ENCODE measurements at places on chromosomes 5 and 9. TPM values are rescaled to one million over a fixed set of nuclear protein-coding genes. Genes with fewer than 3 reads are reported as not detected.

- DNase-seq = no peak
- no peak overlapping the region for H3K4me3 ChIP-seq
- no peak overlapping the region for H3K27ac ChIP-seq
- H3K27me3 ChIP-seq = no peaks in the 10 kb centered on the region
- H3K4me1 ChIP-seq = no peaks in the 10 kb centered on the region
- peaks cover 19% of the 10 kb centered on the region for H3K36me3 ChIP-seq
Measured at GRCh38 chr9:136336156-136336870, 9.0 kb downstream of the GPSM1 start.

DNA sequence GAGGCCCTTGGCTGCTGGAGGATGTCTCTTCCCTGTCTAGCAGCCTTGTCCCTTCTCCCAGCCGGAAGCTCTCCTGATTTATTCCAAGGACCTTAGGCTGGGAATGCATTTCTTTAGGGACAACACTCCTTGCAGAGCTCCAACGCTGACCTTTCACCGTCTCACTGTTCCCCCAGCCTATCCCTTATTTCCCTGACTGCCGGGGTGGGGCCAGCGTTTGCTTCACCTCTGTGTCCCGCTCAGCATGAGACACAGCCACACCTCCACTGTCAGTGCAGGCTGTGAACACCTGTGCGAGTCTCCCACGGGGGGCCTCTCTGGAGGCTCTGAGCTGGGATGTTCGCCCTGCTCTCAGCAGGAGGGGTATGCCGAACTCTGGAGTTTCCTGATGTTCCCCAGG lies 106.2 kb upstream of the FCN2 start:
- peaks cover 38% of the 10 kb centered on the region for H3K4me1 ChIP-seq
- no peak overlapping the region for H3K4me3 ChIP-seq
- no peak overlapping the region for H3K27ac ChIP-seq
- H3K36me3 ChIP-seq = peaks cover 34% of the 10 kb centered on the region
- no peak for DNase-seq
- no peaks in the 10 kb centered on the region for H3K27me3 ChIP-seq

- H3K27ac ChIP-seq = no peak overlapping the region
- H3K4me1 ChIP-seq = no peaks in the 10 kb centered on the region
- H3K36me3 ChIP-seq = peaks cover 69% of the 10 kb centered on the region
- no peaks in the 10 kb centered on the region for H3K27me3 ChIP-seq
- no peak overlapping the region for H3K4me3 ChIP-seq
Measured at GRCh38 chr5:88214655-88215054, 54.0 kb downstream of the TMEM161B start.

- no peaks in the 10 kb centered on the region for H3K4me1 ChIP-seq
- no peak for DNase-seq
- no peaks in the 10 kb centered on the region for H3K36me3 ChIP-seq
- no peak overlapping the region for H3K27ac ChIP-seq
Measured at GRCh38 chr9:132154863-132155567, 6.8 kb upstream of the NTNG2 start.

DNA sequence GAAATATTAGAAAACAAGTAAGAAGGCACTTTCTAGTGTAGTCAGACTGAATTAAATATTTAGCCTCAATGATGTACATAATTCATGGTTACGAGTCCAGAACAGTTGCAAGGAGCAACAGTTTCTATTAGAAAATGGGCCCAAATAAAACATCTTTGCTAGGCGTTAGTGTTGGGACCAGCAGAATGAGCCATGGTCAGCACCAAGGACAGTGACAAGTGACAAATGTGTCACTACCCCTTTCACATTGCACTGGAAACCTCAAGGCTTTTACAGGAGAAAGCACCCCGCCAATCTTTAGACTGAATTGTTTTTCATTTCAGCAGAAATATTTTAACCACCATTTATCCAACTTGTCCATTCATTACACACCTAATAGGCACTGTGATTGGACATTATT lies 301.3 kb upstream of the ADCY2 start:
- no peaks in the 10 kb centered on the region for H3K4me1 ChIP-seq
- H3K27me3 ChIP-seq = no peaks in the 10 kb centered on the region
- DNase-seq = no peak
- no peaks in the 10 kb centered on the region for H3K36me3 ChIP-seq
- no peak overlapping the region for H3K4me3 ChIP-seq

GRCh38 chr5:30930736-30931135 lies 262.8 kb upstream of the CDH6 start:
- H3K4me3 ChIP-seq = no peak overlapping the region
- no peaks in the 10 kb centered on the region for H3K27me3 ChIP-seq
- H3K27ac ChIP-seq = no peak overlapping the region
- peaks cover 3% of the 10 kb centered on the region for H3K4me1 ChIP-seq

DNA sequence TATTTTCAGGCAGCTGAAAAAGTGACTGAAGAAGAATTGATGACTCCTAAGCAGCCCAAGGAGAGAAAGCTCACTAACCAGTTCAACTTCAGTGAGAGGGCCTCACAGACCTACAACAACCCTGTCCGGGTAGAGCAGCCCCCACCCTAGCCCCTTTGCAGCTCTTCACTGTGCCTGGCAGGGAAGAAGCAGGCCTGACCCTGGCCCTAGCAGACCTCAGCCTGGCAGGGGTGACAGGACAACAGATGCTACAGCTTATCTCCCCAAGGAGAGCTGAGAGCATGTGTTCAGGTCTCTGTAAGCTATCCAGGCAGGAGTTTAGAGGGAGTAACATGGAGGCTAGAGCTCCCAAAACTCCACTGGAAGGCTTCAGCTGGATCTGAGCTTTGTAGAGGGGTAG lies 31.8 kb downstream of the DNAI1 start:
- H3K27me3 ChIP-seq = no peaks in the 10 kb centered on the region
- no peak overlapping the region for H3K4me3 ChIP-seq
- no peak overlapping the region for H3K27ac ChIP-seq
- no peak for DNase-seq
- no peaks in the 10 kb centered on the region for H3K36me3 ChIP-seq

The SHOC1 gene
- not detected for total RNA-seq

The FOXD4L6 gene
- total RNA-seq = not detected
